CD8-positive, alpha-beta memory T cell (primary cell): ENCODE measurements at places on chromosomes 5 and 9. TPM values are rescaled to one million over a fixed set of nuclear protein-coding genes. Genes with fewer than 3 reads are reported as not detected.

Gene FCN2
- not detected for total RNA-seq

DNA sequence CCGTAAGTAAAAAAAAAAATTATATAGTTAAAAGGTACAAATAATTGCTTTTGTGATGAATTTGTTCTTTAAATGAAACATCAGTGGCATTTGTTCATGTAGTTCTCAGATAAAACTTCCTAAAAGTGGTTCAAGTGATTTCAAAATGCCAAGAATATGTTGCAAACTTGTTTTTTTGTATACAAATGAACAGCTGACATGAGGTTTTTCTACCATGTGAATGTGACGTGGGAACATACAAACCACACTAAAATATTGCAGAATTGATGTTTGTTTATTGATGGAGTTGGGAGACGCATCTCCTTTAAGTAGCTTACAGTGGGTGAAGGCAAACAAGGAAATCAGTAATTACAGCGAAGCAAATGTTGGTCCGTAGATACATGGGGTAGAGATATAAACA lies 16.9 kb downstream of the BASP1 start:
- DNase-seq = no peak

DNA sequence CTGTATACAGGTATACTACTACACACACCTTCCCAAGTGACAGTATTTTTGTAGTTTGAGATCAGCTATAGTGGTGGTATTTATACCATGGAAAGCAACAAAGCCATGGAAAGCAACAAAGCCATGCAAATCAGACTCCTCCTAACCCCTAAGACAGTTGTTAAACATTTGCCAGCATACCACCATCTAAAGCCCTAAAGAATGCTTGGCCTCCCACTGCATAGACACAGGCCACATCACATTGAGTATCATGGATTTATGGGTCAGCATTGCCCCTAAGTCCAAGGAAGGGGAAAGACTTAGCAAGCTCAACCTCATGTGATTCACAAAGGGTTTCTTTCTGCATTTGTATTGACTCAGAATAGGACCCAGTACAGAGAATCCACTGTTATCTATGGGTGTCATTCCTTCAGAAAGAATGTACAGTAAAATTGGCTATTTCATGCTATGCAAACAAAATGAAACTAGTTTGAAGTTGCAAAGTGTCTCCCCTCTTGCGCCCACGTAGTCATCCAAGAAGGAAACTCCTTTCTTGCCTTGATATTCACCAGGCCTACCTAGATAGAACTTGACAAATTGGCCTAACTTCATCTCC lies 70.4 kb upstream of the IQGAP2 start:
- DNase-seq = no peak

DNA sequence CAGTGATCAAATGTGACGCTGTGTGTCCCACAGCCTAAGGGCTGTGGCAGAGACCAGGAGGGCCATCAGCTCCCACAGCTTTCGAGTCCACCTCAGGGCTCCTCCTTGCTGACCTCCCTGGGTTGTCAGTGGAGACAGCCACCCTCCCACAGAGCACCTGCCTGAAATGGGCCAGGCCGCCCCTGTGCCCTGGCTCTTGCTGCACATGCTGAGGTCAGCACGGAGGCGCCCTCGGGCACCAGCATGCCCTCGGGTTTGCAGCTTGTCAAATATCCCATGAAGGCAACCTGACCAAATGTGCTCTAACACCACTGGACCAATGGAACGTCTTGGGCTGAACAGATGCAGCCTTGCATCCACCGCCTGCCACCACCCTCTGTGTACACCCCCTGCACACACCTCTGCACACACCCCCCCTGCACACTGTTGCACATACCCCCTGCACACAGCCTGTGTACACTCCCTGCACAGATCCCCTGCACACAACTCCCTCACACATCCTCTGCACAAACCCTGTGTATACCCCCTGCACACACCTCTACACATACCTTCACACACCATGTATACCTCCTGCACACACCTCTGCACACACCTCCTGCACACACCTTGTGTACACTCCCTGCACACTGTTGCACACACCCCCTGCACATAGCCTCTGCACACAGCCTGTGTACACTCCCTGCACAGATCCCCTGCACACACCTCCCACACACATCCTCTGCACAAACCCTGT lies 2.0 kb upstream of the CEP72 start:
- no peak for DNase-seq

Gene PCDHGB7
- not detected for total RNA-seq

DNA sequence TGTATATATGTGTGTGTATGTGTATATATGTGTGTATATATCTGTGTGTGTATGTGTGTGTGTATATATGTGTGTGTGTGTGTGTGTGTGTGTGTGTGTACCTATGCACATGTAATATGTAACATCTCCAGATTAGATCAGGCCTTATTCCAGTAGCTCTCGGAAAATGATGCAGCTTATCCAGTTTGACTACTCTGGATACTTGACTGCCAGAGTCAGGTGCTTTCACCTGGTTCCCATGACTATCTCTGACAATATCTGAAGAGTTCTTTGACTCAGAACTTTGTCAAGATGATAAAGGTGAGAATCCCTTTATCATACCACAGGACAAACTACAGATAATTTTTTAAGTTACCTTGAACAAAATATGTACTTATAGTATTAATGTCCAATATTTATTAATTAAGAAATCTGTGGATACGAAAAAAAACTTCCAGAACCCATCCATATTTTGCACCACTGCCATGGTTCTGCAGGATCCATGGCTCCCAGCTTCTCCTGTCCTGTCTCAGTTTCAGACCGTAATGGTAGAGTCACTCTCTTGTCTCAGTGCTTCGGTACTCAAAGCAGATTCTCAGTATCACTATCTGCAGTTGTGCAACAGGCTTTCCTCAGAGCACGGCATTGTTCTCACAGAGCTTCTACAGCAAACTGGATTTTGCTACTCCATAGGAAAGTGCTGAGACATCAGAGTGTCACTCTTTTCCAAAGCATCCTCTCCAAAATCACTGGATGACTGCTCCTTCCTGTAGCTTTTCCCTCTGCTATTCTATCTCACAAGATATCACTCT lies 164.4 kb upstream of the SLC12A2 start:
- DNase-seq = no peak

Gene SPAAR
- not detected for total RNA-seq

Gene PCDHGC5
- not detected for total RNA-seq

Gene ANKRD34B
- not detected for total RNA-seq

Gene ALAD
- 22.8 TPM for total RNA-seq

Gene LCN15
- total RNA-seq = not detected

GRCh38 chr9:75084081-75084672 lies 3.8 kb downstream of the NMRK1 start:
- no peak for DNase-seq

DNA sequence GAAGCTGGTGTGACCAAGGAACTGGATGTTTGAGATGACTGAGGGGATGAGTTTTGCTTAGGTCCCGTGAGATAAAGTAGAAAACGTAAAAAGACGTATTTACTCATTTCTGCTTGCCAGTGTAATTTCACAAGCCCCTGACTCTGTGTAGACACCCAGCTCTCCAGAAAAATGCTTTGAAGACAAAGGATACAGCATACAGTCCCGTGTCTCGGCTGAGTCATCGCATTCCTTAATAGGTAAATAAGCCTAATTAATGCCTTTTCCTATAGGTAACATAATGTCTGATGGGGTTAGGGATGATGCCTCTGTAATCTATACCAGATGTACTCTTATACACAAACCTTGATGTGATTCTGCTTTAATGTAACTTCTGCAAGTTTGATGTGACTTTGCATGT lies 20.2 kb downstream of the S100Z start:
- DNase-seq = no peak

GRCh38 chr9:2019723-2020122 lies 4.6 kb downstream of the SMARCA2 start:
- no peak for DNase-seq

- DNase-seq = no peak
Measured at GRCh38 chr5:138925090-138925635, 50.0 kb upstream of the LRRTM2 start.

DNA sequence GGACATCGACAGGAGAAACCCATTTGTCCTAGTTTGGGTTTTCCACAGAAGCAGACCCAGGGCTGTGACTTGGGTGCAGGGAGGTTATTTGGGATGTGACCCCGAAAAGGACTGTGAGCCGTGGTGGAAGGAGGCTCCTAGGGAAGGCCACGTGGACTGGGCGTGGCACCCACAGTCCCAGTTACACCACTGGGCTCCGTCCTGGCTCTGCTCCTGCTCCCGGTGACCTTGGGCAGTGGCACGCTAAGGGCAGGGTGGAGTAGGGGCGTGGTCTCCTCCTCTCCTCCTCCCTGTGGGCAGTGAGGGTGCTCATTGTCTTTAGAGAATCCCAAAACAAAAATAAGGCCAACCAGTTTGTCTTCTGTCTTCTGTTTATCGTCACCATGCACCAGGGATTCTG lies 190.1 kb downstream of the GADD45G start:
- no peak for DNase-seq

DNA sequence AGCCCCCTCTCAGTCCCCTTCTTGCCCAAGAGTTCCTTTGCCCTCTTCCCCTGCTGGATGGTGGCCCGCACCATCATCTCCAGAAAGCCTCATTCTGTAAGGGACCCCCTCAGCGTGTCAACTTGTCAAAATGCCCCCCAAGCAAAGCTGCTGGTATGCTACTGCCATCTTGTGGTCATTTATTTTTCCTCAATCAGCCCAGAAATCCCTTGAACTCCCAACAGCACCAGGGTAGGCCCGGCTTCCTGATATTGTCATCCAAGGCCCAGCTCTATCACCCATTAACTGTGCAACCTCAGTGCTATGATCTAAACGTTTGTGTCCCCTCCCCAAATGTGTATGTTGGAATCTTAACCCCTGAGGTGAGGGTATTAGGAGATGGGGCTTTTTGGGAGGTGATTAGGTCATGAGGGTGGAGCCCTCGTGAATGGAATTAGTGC lies 53.2 kb upstream of the FBXW11 start:
- DNase-seq = peak; percentile 25

Gene PCDHAC2
- not detected for total RNA-seq

Gene PTPN3
- 0.48 TPM for total RNA-seq

DNA sequence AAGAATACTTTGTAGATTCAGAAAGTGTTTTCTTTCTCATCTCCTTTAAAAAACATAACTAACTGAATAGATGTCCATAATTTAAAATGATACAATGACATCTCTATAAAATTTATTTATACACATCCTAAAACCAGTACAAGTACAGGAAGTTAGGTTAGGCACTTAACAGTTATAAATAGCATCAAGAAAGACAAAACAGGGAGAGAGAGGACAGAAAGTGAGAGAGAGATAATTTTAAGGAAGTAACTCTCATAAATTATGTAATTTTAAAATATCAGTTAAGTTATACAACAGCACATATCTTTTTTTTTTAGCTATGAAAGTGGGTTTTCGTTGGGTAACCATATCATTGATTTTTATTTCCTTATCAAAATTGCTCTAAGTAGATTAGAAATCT lies 1068.6 kb downstream of the TAF11L14 start:
- no peak for DNase-seq

Gene FGF18
- 0.18 TPM for total RNA-seq

- DNase-seq = no peak
Measured at GRCh38 chr9:110746211-110746930, 77.8 kb downstream of the MUSK start.

- peak; percentile 62 for DNase-seq
Measured at GRCh38 chr9:133421615-133422542, at the start of gene ADAMTS13. TSS of gene ADAMTS13 (plus strand) at chr9:133422367. CDS start at chr9:133422444, 77 bp downstream.

Gene CATSPER3
- 0.29 TPM for total RNA-seq

- no peak for DNase-seq
Measured at GRCh38 chr5:148090773-148091250, 27.0 kb downstream of the SPINK5 start.

DNA sequence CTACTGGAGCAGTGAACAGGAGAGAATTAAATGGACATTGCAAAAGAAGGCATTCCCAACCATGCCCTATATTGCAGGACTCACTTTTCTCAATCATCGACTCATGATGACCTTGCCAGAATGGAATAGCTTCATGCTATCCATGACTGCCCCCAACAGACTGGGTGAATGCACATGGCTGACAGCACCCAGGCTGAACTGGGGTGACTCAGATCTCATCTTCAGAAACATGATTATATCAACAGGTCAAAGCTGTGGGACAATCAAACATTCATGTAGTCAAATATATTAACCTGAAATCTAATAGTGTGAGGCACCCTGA lies 34.7 kb upstream of the MIER3 start:
- no peak for DNase-seq

GRCh38 chr5:22947921-22948320 lies 94.8 kb upstream of the CDH12 start:
- DNase-seq = no peak

DNA sequence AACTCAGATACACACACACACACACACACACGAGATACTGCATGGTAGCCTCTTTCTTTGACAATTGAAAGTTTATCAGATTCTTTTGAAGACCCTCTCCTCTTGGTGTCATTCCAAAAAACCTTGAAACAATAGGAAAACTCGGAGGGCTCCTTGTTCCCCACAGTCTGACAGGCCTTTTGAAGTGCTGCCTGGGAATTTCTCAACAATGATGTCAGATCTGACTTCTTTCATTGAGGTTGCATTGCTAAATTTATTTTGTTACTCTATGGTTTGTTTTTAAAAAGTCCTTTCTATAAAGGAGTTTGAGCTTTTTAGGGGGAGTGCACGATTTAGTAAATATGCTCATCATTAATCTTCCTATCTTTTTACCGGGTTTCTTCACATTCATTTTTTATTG lies 583.9 kb downstream of the SEMA5A start:
- no peak for DNase-seq

Gene FOXD4L5
- 0.09 TPM for total RNA-seq

- DNase-seq = no peak
Measured at GRCh38 chr5:6700074-6700684, 13.1 kb upstream of the TENT4A start.

Gene PCDHA9
- total RNA-seq = not detected

GRCh38 chr5:42813533-42813932 lies 1.8 kb upstream of the SELENOP start:
- no peak for DNase-seq

Gene GPRIN1
- 2.3 TPM for total RNA-seq

- DNase-seq = no peak
Measured at GRCh38 chr5:160229190-160229742, at the start of gene FABP6. TSS of gene FABP6 (plus strand) at chr5:160229506. CDS start at chr5:160229558, 52 bp downstream.

Gene CDC25C
- total RNA-seq = 4.3 TPM

GRCh38 chr9:2567922-2568321 lies 53.7 kb upstream of the VLDLR start:
- DNase-seq = no peak

GRCh38 chr9:87286506-87286905 lies 211.2 kb upstream of the DAPK1 start:
- no peak for DNase-seq

Gene EGFLAM
- total RNA-seq = not detected

- DNase-seq = no peak
Measured at GRCh38 chr5:119316086-119316485, 39.7 kb upstream of the TNFAIP8 start.
